ENCODE measurements at places on chromosomes 13 and 19. TPM values are rescaled to one million over a fixed set of nuclear protein-coding genes. Genes with fewer than 3 reads are reported as not detected.

PRRG2 gene
- total RNA-seq = 0.85 TPM

- H3K27ac ChIP-seq = no peak overlapping the region
- no peak for DNase-seq
- peaks cover 17% of the 10 kb centered on the region for H3K4me1 ChIP-seq
- no peak overlapping the region for H3K4me3 ChIP-seq
Observed at GRCh38 chr19:40617961-40618360, 16.8 kb downstream of the LTBP4 start.

DNA sequence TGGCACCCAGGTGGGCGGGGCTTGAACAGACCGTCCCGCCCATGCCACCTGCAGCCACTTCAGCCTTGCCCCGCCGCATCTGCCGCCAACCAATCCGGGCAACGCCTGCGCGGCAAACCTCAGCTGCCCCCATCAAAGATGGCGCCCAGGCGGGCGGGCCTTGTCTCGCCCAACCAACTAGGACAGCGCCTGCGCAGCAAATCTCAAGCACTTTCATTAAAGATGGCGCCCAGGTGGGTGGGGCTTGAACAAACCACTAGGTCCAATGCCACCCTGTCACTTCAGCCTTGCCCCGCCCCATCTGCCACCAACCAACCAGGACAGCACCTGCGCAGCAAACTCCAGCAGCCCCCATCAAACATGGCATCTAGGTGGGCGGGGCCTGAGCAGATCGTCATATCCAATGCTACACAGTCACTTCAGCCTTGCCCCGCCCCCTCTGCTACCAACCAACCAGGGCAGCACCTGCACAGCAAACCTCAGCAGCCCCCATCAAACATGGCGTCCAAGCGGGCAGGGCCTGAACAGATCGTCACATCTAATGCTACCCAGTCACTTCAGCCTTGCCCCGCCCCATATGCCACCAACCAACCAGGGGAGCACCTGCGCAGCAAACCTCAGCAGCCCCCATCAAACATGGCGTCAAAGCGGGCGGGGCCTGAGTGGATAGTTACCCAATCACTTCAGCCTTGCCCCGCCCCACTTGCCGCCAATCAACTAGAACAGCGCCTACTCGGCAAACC, 1.4 kb downstream of the PEG3 start:
- no peak overlapping the region for H3K27ac ChIP-seq
- H3K36me3 ChIP-seq = peaks cover 10% of the 10 kb centered on the region
- H3K27me3 ChIP-seq = no peaks in the 10 kb centered on the region
- H3K4me1 ChIP-seq = no peaks in the 10 kb centered on the region
- no peak overlapping the region for H3K4me3 ChIP-seq
- DNase-seq = no peak

ZC3H4 gene
- 66.1 TPM for total RNA-seq

FCER2 gene
- total RNA-seq = not detected

- no peaks in the 10 kb centered on the region for H3K27me3 ChIP-seq
- no peak overlapping the region for H3K27ac ChIP-seq
- no peak for DNase-seq
- H3K36me3 ChIP-seq = no peaks in the 10 kb centered on the region
- H3K4me1 ChIP-seq = no peaks in the 10 kb centered on the region
- no peak overlapping the region for H3K4me3 ChIP-seq
Observed at GRCh38 chr13:55517312-55517711, 1623.4 kb upstream of the PRR20A start.

- DNase-seq = no peak
- no peaks in the 10 kb centered on the region for H3K27me3 ChIP-seq
- no peak overlapping the region for H3K4me3 ChIP-seq
Observed at GRCh38 chr13:114025714-114026431, 52.0 kb upstream of the C13orf46 start.

DNA sequence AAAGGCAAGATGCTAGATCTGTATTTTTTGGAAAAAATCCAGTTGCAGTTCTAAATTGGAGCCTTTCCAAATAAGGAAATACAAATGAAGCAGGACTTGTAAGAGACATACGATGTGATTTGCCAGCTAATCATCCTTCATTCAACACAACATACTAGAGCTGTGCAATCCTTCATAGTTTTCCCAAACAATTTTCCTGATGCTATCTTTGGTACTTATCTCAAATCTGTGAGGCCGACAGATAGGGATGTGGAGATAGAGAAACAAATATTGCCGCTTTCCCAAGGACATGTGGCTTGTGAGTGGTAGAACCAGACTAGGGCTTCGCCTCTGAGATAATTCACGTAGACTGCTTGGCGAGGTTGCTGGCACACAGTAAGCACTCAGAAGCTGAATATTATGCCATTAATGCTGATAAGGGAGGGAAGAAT, 176.6 kb downstream of the LMO7 start:
- peaks cover 27% of the 10 kb centered on the region for H3K36me3 ChIP-seq
- peak overlapping the region; percentile 46 for H3K27ac ChIP-seq
- DNase-seq = no peak

Measured in HFFc6 (cell line).